ENCODE measurements at places on chromosomes 13 and 19. TPM values are rescaled to one million over a fixed set of nuclear protein-coding genes. Genes with fewer than 3 reads are reported as not detected.

Gene BEST2
- not detected for total RNA-seq

Gene INSL3
- total RNA-seq: not detected

Gene CGB2
- not detected for total RNA-seq

Gene LGALS14
- total RNA-seq: not detected

Gene SOX21
- not detected for total RNA-seq

DNA sequence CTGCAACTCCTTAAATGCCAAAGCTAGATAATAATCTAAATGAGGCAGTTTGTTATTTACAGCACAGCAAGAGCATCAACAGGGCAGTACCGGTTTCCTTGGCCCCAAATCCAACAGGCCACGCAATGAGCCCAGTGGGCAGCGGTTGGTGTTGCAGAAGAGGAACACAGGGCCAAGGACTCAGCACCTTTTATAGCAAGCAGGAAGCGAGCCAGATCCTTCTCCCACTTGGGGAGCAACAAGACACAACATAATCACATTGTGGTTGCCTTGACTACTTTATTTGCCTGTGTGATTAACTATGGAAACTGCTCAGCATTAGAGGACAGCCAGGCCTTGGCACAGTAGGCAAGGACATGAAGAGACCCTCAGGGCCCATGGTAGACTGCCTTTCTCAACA lies 67.1 kb upstream of the HTR2A start:
- no peak for DNase-seq

DNA sequence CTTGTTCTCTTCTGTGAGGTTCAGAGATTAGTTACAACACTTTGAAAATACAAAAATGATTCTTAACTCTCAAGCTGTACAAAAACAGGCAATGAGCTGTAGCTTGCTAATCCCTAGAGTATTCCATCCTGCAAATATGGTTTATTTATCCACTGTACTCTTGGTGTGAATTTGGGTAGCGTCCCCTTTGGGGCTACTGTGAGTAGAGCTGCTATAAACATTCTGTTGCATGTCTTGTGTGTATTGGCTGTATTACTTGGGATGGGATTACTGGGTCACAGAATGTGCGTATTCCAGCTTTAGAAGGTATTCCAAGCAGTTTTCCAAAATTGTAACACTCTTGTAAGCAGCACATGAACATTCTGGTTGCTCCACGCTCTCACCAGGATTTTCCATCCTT lies 33.5 kb downstream of the GPR12 start:
- DNase-seq: no peak

DNA sequence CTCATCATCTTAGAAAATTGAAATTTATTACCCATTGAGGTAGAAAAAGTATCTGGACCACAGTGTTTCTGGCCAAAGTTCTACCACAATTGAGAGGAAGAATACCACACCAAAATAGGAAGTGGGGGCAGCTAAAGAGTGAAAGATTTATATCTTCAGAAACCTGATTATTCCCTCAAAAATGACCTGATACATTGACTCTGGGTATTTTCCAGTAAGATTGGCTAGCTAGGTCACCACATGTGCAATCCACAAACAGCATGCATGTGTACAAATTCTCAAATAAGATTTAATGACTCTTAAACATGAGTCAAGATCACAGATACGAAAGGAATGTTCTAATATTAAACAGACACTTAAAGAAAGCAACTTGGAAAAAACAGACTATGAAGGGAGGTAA lies 1516.2 kb upstream of the PCDH20 start:
- DNase-seq: no peak

DNA sequence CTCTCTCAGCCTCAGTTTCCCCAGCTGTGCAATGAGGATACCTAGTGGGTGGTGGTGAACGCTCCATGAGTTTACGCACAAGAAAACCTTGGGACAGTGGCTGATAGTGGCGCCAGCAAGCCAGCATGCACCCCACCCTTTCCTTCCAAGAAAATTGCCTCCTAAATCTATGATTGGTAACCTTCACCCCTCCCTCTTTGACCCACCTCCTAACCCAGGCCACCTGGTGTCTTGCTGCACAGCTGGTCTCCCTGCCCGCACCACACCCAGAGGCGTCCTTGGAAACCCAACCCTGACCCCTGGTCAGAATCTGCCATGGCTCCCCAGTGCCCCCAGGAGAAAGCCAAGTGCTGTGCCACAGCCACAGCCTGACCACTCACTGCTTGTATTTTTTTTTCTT lies 22.8 kb upstream of the BCL3 start:
- DNase-seq: no peak

GRCh38 chr13:35629026-35629425 lies 152.5 kb upstream of the MAB21L1 start:
- no peak for DNase-seq

- DNase-seq: no peak
Measured at GRCh38 chr13:59346999-59347723, 816.6 kb downstream of the DIAPH3 start.

DNA sequence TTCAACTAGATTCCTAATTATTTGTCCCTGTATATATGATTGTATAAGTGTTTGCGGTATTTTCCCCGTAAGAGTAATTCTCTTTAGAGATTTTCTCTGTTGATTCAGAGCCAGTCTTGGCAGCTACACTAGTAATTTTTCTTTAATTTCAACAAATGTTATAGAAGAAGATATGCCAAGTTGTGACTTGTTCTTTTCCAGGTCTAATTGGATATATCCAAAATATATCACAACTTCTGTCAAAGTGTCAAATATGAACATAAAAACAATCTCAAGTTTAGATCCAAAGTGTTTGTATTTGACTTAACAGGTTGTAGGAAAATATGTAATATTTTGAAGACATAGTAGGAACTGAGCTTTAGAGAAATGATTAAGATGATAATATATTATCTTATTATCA lies 733.9 kb upstream of the SLITRK5 start:
- no peak for DNase-seq

DNA sequence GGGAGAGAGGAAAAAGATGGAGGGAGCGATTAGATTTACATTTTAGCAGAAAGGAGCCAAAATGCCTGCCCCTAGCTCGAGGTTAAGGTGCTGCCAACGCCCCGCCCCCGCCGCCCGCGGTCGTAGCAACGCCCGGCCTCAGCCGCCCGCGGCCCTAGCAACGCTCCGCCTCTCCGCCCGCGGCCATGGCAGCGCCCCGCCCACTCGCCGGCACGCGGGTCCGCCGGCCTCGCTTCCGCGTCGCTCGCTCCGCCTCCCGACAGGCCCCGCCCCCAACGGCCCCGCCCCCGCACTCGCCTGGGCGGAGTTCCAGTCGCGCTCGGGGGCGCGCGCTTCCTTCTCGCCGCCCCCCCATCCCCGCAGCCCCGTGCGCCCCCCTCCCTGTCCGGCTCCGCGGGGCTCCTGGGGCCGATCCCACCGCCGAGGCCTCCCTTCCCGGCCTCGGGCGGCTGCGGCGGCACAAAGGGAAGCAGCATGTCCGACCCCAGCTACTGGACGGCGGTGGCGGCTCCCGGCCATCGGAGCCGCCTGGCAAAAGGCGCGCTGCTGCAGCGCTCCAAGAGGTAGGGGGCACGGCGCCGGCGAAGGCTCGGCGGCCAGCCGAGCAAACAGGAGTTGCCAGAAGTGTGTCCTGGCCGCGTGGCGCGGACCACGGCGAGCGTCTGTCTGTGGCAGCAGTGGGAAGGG lies 20.3 kb downstream of the MAST3 start:
- peak; percentile 88 for DNase-seq

- peak; percentile 73 for DNase-seq
Measured at GRCh38 chr13:46893798-46894560, 2.9 kb downstream of the HTR2A start.

DNA sequence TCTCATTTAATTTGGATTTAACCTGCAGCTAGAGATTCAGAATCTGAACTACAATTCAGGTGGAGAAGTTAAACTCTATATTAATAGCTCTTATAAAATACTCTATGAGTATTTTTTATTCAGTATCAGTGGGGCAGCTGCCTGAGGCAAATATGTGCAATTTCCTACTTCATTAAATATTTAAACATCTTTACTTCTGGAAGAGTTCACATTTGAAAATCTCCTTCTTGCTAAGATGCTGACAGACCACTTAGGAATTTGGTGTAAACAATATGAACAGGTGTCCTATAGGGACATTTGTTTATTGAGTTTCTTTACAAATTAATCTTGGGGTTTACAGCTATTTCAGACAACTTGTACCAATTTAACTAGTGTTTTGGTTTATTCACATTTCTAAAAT lies 20.4 kb downstream of the STARD13 start:
- no peak for DNase-seq

DNA sequence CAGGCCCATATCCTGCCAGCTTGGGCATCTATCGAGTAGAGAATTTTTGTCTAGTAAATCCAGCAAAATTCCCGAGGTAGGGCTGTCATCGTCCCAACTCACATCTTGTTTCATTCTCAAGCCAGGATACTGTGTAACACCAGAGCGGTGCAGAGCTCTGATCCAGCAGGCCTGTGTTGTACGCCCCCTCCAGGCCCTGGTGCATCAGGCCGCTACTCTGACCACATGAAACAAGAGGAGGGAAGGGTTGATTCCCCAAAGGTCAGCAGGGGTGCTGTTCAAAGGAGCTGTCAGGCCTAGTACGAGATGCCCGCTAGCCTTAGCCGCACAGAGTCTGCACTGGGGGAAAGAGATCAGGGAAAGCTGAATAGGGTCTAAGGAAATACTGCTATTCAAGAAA lies 276.0 kb downstream of the SLC7A1 start:
- DNase-seq: no peak

All from heart right ventricle (tissue), 16 donors.